ENCODE measurements at places on chromosomes 6 and 20. TPM values are rescaled to one million over a fixed set of nuclear protein-coding genes. Genes with fewer than 3 reads are reported as not detected.

The ZSCAN9 gene
- 4.7 TPM for total RNA-seq

The ADGB gene
- total RNA-seq: not detected

The SYTL3 gene
- total RNA-seq: 0.28 TPM

DNA sequence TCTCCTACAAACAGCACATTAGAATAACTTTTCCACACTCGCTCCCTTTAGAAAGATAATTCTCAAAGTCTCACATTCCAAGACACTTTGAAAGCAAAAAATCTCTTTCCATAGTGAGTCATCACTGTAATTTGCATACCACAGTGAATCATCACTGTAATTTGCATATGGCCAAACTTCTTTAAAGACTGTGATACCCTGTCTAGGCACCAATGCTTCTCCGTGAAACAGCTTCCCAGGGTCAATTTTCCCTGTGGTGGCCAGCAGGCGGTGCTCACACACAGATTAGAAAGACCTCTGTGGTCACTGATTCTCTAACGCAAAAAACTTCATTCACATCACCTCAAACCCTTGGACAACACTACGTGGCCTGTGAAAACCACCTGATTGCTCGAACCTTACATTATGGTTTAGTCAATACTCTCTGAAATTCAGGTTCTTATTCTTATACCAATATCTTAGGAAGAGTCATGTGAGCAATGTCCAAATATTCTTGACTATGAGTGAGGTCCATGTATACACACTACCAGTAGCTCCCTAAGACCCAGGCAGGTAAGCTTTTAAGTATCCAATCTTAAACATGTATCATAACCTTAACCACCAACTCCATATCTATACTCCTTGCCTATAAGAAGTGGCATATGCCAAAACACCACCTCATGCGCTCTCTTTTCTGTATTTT is 78.5 kb upstream of the PHACTR1 start:
- DNase-seq: peak; percentile 34

DNA sequence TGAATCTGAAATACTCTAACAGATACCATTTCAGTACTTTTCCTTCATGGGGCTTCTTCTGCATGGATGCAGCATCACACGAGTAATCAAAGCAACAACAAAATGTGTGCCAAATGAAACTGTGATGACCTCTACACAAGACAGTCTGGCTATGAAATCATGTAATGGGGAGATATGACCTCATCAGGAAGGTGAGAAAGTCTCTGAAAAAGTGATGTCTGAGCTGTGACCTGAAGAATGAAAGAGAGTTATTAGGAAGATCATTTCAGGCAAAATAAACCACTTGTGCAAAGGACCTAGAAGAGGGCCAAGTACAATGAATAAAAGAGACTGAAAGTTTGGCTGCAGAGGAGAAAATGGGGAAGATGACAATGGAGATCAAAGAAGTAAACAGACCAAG is 182.8 kb downstream of the PTPRK start:
- no peak for DNase-seq
